ENCODE measurements at places on chromosomes 3 and 15. TPM values are rescaled to one million over a fixed set of nuclear protein-coding genes. Genes with fewer than 3 reads are reported as not detected.

CLCN2 gene
- 5.4 TPM for total RNA-seq

SLC15A2 gene
- total RNA-seq = 0.33 TPM

AGBL1 gene
- total RNA-seq = not detected

C3orf33 gene
- 2.0 TPM for total RNA-seq

CDCP1 gene
- 0.17 TPM for total RNA-seq

FANCD2OS gene
- not detected for total RNA-seq

FRMD5 gene
- 3.4 TPM for total RNA-seq

COL8A1 gene
- 653 TPM for total RNA-seq

ZNF662 gene
- 1.5 TPM for total RNA-seq

MTFMT gene
- total RNA-seq = 34.8 TPM

ZNF774 gene
- total RNA-seq = 1.4 TPM

C2CD4A gene
- 2.7 TPM for total RNA-seq

PARP16 gene
- 3.0 TPM for total RNA-seq

SCN10A gene
- not detected for total RNA-seq

GABRB3 gene
- 0.28 TPM for total RNA-seq

PLSCR2 gene
- 0.34 TPM for total RNA-seq

EPHA3 gene
- total RNA-seq = 0.14 TPM

UBAP1L gene
- total RNA-seq = 2.7 TPM

FETUB gene
- not detected for total RNA-seq

CSPG5 gene
- 0.51 TPM for total RNA-seq

RETNLB gene
- not detected for total RNA-seq

VIPR1 gene
- total RNA-seq = 0.23 TPM

GTPBP8 gene
- total RNA-seq = 49.0 TPM

LTF gene
- total RNA-seq = 0.51 TPM

PLS1 gene
- 0.85 TPM for total RNA-seq

FSIP1 gene
- total RNA-seq = 0.85 TPM

GBE1 gene
- total RNA-seq = 70.5 TPM

MESP2 gene
- total RNA-seq = not detected

SUCNR1 gene
- total RNA-seq = not detected

CD200 gene
- 3.4 TPM for total RNA-seq

CYP1A1 gene
- total RNA-seq = 89.4 TPM

APBA2 gene
- 18.5 TPM for total RNA-seq

SLC35G2 gene
- total RNA-seq = 28.8 TPM

CCDC71 gene
- total RNA-seq = 22.0 TPM

GLDN gene
- not detected for total RNA-seq

GOLGA8F gene
- total RNA-seq = 0.05 TPM

ASB14 gene
- total RNA-seq = not detected

ATRIP gene
- total RNA-seq = 8.2 TPM
